ENCODE measurements at places on chromosomes 4 and X.
A peak's percentile ranks its signal among the peaks of the same experiment; 100 is the strongest.

GRCh38 chr4:10032625-10033024, 11.3 kb upstream of the SLC2A9 start:
- peak; percentile 68 for DNase-seq

DNA sequence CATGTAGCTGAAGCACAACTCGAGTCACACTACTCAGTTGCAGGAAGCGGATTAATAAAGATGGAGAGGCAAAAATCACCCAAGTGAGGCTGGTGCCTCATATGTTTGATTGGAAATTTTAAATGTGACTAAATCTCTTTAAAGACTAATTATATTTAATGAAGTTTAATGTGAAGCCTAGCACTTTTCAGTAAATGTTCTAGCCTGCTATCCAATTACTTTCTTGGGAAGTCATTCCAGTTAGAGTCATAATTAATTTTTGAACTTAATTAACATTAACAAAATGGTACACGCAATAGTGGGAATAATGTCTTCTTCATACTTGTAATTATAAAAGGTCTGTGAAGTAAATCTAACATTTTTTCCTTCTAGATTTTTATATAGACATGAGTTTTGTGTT, 20.6 kb downstream of the F11 start:
- DNase-seq: no peak

- DNase-seq: no peak
Observed at GRCh38 chr4:44684648-44685047, 6.4 kb downstream of the GUF1 start.

- DNase-seq: no peak
Observed at GRCh38 chr4:18435781-18436180, 414.2 kb upstream of the LCORL start.

DNA sequence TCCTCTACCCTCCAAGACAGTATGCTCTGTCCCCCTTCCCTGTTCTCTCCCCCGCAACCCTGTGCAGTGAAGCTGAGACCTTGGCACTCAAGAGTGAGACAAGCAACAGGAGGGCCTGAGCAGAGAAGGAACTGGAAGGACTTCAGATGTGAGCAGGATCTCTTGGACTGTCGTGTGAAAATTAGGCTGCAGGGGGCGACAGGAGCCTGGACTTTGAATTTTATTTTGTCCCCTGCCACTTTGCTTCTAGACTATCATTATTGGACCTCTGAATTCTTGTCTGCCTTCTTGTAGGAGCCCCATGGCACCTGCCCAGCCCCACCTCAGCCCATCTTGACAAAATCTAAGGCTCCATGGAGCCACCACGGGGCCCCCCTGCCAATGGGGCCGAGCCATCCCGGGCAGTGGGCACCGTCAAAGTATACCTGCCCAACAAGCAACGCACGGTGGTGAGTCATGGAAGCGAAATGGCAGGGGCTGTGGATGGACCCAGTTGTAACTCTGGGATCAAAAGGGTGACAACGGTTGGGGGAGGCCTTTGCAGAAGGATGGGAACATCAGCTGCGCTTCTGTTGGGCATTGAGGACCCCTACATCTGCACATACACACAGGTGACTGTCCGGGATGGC, 1.7 kb downstream of the ARAF start:
- DNase-seq: peak; percentile 47

DNA sequence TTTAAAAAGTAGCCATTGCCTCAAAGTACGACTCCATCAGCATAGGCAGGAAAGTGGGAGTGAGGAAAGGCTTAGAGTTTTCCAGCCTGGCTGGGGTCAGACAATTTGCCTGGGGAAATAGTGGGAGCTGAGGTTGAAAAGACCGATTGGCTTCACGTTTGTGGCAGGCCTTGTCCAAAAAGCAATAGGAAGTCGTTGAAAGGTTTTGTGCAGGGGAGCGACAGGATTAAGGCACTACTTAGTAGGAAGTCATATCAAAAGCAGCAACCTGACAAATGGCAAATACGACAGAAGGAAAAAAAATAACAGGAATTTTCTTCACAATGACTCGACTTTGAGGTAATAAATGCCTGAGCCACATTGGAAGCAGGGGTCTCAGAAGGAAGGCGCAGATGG, 691 bp upstream of the EREG start:
- no peak for DNase-seq

DNA sequence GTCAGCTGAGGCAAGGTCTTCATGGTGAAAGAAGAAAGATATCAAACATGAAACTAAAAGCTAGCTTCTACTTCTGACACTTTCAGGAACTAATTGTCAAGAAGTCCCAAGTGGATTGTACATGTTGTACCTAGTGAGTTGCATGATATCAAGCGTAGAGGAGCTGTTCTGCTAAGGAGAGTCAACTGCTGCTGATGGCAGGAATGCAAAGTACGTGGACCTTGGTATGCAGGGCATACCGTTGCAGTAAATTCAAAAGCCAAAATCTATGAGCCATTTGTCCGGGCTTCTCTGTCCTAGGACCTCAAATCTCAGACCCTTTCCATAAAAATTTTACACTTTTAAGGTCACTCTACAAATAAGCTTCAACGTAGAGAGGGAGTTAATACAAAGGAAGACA, 446.2 kb downstream of the KCTD8 start:
- no peak for DNase-seq

- DNase-seq: no peak
Observed at GRCh38 chr4:185859111-185859510, 47.1 kb upstream of the SORBS2 start.

DNA sequence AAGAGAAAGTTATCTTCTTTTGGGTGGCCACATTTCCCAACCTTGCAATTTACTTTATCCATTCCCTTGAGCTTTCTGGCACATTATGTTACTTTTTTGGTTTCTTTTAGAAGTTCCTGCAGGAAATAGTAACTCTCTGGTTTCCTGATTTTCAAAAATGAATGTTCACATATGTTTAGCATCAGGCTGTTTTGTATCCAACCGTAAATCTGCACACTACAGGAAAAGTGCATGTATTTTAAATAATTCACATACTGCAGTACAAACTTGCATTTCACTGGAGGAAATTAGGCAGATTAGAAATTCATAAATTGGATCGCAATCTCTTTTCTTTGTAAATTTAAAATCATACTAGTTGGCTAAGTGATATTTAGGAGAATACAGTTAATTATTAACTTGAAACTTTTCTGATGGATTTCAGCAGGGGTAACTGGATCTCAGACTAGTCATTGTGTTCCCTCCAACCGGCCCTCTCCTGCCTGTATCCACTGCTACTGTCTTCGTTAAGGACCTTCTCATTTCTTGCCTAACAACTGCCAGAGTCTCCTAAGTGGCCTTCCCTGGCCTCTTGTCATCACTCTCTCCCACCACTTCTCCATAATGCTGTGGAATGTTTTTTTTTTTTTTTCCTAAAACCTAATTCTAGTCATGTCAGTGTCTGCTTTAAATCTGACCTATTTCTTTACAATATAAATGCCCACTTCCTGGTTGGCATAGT, 137.2 kb downstream of the UNC5C start:
- DNase-seq: no peak

DNA sequence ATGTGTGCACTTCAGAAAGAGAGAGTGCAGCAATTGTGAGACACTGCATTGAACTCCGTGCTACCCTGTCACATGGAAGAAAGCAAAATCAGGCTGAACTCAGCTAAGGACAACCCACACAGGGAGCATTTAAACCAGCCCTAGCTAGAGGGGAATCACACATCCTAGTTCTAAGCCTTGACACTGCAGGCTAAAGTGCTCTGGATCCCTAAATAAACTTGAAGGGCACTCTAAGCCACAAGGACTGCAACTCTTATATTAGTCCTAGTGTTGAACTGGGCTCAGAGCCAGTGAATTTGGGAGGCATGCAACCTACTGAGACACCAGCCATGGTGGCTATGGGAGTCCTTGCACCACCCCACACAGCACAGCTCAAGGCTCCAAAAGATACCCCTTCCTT, 311.9 kb downstream of the OPHN1 start:
- no peak for DNase-seq

GRCh38 chr4:155999725-156000124, 46.1 kb upstream of the CTSO start:
- peak; percentile 32 for DNase-seq

- DNase-seq: no peak
Observed at GRCh38 chrX:81202943-81203342, 1.0 kb downstream of the SH3BGRL start.

GRCh38 chr4:98568941-98569663, 89.3 kb downstream of the TSPAN5 start:
- DNase-seq: no peak

GRCh38 chr4:153933915-153934687, 145.2 kb upstream of the SFRP2 start:
- DNase-seq: no peak

GRCh38 chr4:26217961-26218676, 102.7 kb upstream of the RBPJ start:
- DNase-seq: no peak

- no peak for DNase-seq
Observed at GRCh38 chr4:53633608-53634007, 42.3 kb upstream of the LNX1 start.

DNA sequence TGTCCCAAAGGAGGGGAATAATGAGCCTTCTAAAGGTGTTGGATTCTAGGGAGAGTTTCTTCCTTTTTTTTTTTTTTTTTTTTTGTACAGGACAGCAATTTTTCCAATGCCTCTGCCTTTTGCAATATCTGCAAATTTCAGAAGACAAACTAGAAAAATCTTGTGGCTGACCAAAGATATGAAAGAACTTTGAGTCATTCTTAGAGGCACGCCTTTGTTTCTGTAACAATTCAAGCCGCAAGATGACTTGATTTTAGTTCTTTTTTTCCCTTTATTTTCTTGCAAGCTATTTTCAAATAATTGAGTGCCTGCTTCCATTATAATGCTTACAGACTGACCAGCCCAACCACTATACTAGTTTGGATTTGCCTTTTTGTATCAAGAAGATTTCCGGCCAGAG, 47.6 kb upstream of the UXT start:
- DNase-seq: peak; percentile 45

- DNase-seq: peak; percentile 7
Observed at GRCh38 chr4:83753260-83753659, 217.4 kb downstream of the GPAT3 start.

GRCh38 chr4:99473131-99473530, 37.7 kb upstream of the C4orf17 start:
- no peak for DNase-seq

GRCh38 chr4:152935631-152936445, at the start of gene FHDC1:
Gene FHDC1 (plus strand): TSS chr4:152936323. CDS start chr4:152943058, 6,735 bp downstream.
- peak; percentile 49 for DNase-seq

DNA sequence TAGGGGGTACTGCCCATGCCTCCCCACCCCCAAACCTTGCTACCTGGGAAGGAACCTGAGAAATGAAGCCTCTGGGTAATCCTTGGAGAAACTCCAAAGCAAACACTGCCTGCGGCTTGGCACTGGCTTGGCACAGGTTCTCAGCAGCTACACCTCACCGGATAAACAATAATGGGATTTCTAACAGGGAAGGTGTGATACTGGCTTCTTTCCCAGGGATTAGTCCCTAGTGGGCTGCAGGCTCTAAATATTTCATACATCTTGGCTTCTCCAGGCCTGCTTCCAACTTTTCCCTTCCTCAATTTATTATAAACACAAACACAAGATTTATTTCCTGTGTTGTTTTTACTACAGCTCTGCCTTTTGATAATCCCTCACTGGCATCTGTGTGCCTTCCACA, 12.5 kb downstream of the SEC24D start:
- DNase-seq: no peak

DNA sequence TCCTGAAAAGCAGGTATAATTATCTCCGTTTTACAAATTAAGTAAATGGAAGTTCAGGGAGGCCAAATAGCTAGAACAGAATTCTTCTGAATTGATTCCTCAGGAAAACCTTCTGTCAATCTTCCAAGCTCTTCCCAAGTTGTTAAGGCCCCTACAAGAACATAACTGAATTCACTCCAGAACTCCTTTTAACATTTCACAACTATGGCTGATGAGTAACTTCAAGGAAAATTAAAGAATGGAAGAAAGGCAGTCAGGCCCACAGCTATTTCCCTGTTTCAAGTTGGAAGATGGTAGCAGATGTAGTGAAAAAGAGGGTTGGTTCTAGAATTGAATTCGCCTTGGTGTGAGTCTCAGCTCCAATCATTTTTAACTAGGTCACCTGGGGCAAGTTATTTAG, 15.9 kb downstream of the SETD7 start:
- no peak for DNase-seq

- no peak for DNase-seq
Observed at GRCh38 chr4:66376921-66377320, 706.6 kb upstream of the EPHA5 start.

DNA sequence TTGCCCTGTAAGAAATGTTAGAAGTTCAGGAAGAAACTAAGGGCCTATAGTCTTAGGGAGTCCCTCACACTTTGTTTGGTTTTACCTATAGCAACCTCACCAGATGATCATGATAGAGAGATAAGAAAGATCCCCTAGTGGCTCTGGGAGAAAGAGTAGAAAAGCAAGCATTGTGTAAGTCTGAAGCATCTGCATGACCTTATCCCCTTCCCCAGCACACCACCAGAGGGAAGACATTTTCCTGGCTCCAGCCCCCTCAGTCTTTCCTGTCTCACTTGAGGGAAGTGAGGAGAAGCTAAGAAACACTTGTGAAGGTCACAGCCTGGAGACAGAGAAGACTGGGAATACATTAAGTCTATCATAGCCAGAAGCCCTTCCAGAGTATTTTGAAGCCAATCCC, 154.0 kb downstream of the EVC2 start:
- DNase-seq: peak; percentile 1

- no peak for DNase-seq
Observed at GRCh38 chrX:123489011-123489410, 243.8 kb downstream of the THOC2 start.

GRCh38 chr4:140626661-140627376, 58.1 kb upstream of the UCP1 start:
- DNase-seq: no peak

GRCh38 chrX:8728932-8729535, 2.9 kb downstream of the ANOS1 start:
- no peak for DNase-seq

DNA sequence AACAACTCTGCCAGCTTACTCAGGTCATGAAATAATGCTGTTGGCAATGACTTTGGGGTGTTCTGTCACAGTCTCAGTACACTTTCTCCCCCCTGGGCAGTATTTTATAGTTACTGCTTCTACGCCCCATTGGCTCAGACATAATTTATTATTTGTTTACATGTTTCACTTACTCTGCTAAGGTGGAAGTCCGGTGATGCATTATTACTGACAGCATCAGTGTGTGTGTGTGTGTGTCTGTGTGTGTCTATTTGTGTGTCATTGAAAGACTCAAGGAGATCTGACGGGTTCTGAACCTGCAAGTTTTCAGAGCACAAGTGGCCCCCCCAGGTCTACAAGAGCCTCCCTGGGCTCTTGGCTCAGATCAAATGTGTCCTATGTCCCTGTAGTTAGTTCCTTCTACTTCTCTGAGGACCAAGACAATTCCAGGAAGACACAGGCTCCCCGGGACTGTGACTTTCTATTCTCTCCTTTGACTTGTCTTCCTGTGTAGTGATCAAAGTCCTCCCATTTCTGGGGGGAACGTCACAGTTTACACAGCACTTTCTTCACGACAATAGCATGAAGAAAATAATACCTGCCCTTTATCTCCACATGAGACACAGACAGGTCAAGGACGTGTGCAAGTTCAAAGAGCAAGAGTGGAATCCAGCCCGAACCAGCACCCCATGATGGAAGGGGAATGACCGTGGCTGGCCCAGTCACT, 283.7 kb upstream of the GATB start:
- DNase-seq: peak; percentile 50
